ENCODE measurements at places on chromosomes 16 and 17.

- peak; percentile 54 for DNase-seq
Observed at GRCh38 chr16:29745853-29746345, at the start of gene C16orf54. C16orf54 (minus strand) TSS chr16:29745990; CDS start chr16:29744951, 1,039 bp downstream.

DNA sequence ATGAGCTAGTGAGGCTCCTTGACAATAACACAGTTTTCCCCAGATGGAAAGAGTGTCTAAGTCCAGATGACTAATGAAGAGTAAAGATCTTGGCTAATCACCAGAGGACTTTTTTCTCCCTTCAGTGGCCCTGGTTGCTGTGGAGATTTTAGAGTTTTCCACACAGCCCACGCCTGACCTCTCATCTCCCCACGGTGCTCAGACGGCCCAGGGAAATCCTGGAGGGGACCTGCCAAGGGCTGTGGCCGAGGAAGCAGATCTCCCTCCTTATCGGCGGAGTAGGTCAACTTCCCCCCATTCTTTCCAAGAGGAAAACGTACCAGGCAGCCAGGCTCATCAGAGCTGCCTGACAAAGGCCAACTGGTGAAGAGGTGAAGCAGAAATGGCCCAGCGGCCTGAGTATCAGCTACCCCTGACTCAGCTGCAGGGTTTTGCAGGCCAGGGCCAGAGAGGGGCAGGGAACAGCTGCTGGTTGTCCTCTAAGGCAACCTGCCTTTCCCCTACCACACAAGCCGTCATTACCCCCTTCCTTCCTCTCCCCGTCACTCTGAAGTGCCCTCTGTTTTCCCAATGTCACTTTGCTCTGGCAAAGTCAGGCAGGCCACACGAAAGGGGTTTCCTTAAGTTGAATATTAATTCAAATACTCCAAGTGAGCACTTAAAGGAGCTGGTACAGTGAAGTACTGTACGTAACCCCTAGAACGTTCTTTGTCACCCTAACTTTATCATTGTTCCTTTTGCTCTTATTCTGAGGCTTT lies 140.2 kb upstream of the ADAMTS18 start:
- no peak for DNase-seq

GRCh38 chr16:71367241-71367976 lies 8.9 kb downstream of the CALB2 start:
- no peak for DNase-seq

DNA sequence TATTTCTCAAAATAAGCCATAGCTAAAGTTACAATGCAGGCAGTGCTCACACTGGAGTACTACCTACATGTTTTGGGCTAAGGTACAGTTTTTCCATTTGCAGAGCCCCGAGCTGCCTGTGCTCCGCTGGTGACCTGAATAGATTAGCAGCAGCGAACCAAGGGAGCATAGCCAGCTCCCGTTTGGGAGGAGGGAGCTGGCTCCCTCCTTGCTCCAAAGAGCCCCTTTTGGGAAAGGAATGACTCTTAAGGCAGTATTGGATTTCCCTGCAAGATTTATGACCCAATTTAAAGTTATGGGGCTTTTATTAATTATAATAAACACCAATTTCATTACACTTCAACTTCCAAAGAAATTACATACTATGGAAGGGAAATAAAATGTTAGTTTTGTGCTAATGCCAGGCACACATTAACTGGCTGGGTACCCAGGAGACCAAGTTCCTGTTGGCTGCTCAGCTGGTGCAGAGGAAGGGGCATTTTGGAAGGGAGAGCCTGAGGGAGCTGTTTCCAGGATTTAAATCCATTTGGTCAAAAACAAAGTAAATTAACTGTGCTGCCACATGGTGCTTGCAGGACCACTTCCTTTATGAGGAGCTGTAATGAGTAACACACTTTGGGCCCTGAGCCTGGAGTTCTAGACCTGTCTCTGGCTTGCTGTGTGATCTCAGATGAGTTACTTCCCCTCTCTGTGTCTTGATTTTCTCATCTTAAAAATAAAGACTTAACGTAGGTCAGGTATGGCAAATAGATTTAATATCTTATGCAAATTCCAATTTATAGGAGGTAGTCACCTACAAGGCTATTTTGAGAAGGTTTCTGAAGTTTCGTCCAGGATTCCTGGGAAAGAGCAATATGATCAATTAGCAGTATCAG lies 362.1 kb upstream of the CCL2 start:
- DNase-seq = peak; percentile 18

DNA sequence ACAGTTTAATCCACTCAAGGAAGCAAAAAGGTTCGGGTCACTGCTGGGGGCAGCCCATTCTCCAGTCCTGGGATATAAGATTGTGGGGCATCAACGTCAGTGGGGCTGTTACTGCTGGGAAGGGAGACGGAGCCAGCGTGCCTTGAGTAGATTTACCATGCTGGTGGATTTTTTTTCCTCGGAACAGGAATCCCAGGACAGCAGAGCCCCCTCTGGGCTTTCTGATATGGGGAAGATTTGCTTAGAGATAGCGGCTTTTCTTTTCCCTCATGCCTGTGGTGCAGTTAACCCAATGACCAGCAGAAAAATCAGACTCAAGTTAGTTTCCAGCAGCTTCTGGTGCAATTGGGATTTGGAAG lies 35.4 kb downstream of the WSCD1 start:
- DNase-seq = no peak

DNA sequence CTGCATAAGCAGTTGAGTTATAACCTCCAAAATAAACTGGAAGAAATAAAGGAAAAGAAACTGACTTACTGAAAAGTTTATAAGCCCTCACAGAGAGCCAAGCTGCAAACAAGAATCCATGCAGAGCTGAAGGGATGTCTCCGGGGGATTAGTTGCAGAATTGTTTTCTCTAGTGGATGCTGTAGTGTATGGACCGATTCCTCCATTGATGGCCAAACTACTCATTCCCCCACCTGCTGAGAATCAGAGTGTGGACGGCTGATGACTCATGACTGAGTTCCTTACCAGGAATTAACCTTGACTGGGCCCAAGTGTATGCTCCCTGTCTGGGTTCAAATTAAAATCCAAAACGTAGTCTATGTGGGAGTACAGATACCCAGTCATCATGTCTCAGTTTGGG lies 93.9 kb upstream of the CDH8 start:
- no peak for DNase-seq

- DNase-seq = no peak
Observed at GRCh38 chr16:23856251-23856709, 20.5 kb downstream of the PRKCB start.

- DNase-seq = no peak
Observed at GRCh38 chr17:47204722-47205418, 4.3 kb upstream of the MYL4 start.

DNA sequence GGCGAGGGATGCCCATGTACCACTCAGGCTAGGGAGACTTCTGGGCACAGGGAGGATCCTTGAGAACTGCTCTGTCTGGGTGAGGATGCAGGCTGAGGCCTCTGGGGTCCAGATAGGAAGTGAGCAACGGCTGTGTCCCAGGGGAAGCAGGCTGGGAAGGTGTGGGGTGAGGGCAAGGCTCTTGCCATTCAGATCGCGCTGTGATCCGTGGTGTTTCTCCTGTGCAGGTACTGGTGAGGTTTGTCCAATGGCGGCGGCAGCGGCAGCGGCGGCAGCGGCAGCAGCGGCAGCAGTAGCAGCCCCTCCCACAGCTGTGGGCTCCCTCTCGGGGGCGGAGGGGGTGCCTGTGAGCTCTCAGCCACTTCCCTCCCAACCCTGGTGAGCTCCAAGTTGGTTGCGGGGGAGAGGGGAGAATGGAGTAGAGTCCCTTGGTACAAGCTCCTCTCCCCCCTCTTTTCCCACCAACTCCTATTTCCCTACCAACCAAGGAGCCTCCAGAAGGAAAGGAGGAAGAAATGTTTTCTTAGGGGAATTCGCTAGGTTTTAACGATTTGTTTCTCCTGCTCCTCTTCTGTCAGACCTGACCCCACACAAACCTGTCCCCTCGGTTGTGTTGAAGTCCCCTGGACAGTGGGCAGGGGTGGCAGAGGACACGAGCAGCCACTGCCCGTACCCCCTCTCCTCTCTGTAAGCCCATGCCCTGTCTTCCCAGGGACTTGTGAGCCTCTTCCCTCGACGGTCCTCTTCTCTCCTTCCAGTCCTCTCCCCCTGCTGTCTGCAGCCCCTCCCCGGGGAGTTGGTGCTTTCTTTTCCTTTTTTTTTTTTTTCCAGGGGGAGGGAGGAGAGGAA lies 1.9 kb upstream of the PRRT2 start:
- no peak for DNase-seq

GRCh38 chr17:12605222-12605621 lies 60.5 kb upstream of the MYOCD start:
- no peak for DNase-seq

DNA sequence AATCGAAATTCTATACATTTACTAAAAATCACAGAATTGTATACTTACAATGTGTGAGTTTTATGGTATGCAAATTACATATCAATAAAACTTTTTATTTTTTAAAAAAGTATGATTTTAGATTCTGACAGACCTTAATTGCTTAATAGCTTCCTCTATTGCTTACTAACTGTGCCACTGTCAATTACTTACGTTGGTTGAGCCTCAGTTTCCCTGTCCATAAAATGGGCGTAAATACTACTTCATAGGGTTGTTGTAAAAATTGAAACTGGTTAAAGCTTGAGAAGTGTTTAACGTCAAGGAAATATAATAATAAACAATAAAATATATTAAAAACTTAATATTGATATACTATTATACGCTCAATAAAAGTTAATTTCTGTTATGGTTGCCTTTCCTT lies 203.4 kb downstream of the SHISA9 start:
- DNase-seq = no peak

DNA sequence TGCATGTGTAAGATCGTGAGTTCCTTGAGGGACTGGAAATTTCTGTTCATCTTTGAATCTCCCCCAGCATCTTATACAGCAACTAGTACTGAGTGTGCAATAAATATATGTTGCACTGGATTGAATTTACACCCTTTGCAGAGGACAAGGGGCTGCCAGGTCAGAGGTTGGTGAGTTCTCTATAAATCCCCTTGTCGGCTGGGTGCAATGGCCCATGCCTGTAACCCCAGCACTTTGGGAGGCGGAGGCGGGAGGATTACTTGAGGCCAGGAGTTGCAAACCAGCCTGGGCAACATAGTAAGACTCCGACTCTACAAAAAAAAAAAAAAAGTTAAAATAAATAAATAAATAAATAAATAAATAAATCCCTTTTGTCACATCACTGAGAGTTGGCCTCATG lies 9.4 kb upstream of the SP6 start:
- DNase-seq = no peak

- DNase-seq = no peak
Observed at GRCh38 chr17:49971848-49972485, 3.0 kb downstream of the DLX4 start.

DNA sequence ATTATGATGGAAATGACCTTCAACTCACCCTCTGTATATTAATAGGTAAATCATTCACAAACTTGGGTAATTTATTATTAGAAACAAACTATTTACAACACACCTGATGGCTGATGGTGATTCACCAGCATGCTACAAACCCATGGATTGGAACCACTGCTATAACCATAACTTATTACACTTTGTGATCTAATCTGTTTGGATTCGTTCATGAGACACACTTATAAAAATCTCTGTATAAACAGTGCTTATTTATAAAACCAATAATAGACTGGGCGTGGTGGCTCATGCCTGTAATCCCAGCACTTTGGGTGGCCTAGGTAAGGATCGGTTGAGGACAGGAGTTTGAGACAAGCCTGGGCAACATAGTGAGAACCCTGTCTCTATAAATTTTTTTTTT lies 16.0 kb downstream of the SMIM36 start:
- DNase-seq = no peak

DNA sequence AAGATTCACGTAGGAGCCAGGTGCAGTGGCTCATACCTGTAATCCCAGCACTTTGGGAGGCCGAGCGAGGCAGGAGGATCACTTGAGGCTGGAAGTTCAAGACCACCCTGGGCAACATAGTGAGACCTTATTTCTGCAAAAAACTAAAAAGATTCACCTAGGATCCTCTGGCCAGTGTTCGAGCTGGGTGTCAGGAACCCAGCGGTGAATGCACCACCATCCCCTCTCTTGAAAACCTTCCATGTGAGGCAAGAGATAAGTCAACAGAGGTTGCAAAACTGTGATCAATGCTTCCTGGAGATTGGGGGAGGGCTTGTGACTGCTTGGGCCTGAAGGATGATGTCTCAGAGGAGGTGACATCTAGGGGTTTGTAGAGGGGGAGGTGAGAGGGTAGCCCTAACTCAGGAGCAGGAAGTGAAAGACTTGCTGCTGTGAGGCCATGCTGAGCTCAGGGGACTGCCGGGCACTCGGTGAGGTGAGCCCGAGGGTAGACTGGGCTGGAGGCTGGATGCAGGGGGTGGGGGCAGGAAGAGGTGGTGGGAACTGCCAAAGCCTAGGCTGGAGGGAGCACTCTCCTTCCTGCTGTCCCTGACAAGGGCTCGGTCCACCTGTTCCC lies 11.7 kb downstream of the GJD3 start:
- no peak for DNase-seq

GRCh38 chr16:17386229-17386628 lies 84.5 kb downstream of the XYLT1 start:
- no peak for DNase-seq

DNA sequence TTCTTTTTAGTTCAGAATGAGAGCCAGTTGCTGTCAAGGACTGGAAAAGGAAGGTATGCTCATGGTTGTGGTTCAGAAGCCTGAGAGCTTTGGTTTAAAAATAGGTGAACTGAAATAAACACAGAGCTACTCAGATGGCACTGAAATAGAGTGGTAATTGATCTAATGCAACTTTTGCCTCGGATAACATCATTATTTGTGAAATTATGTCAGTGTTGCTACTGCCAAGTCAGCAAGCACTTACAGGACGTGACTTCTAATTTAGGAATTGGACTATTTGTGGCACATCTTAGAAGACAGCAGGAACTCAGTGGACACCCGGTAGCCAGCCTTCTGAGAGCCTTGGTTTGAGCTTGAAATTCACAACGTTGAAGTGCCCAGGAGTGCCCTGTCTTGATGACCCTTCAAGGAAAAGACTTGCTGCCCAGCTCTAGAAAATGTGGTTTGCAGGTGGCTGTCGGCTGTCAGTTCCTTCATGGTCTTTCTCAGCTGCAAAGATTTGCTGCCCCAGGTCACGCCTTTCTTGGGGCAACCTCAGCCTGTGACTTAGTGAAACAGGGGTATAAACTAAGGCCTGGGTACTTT lies 42.0 kb upstream of the XYLT1 start:
- no peak for DNase-seq

GRCh38 chr16:31020536-31020935 lies 10.1 kb upstream of the STX1B start:
- DNase-seq = no peak

GRCh38 chr17:9115214-9116191 lies 94.2 kb downstream of the NTN1 start:
- DNase-seq = peak; percentile 33

GRCh38 chr17:78355701-78356100 lies 4.2 kb downstream of the SOCS3 start:
- no peak for DNase-seq

GRCh38 chr17:33381201-33381600 lies 88.1 kb upstream of the ASIC2 start:
- DNase-seq = no peak

Data from dorsolateral prefrontal cortex (tissue), 122 donors.